Epithelial cell of proximal tubule (primary cell): ENCODE measurements at places on chromosomes 4 and X. TPM values are rescaled to one million over a fixed set of nuclear protein-coding genes. Genes with fewer than 3 reads are reported as not detected.

- DNase-seq: no peak
Observed at GRCh38 chr4:155392481-155393184, 15.9 kb upstream of the MAP9 start.

- no peak for DNase-seq
Observed at GRCh38 chr4:118076958-118077766, 42.9 kb downstream of the NDST3 start.

GRCh38 chr4:39285111-39285795 is 80.9 kb downstream of the RFC1 start:
- DNase-seq: no peak

DNA sequence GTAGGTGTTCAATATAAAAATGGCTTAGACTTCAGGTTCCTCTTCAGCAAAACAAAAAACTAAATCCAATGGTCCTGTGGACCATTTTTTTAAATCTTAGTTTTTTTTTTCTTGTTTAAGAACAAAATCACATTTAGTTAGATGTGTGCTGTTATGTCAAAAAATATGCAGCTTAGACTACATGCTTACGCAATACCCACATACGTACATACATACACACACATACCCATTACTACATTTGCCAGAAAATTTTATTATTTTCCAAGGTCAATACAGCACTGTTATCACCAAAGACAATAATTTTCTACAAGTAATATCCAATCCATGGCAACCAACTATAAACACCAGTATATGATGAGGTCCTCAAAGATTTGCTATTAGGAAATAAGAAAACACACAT is 144.1 kb downstream of the PDGFC start:
- DNase-seq: no peak

- no peak for DNase-seq
Observed at GRCh38 chr4:135917011-135917410, 1615.3 kb downstream of the PCDH18 start.

DNA sequence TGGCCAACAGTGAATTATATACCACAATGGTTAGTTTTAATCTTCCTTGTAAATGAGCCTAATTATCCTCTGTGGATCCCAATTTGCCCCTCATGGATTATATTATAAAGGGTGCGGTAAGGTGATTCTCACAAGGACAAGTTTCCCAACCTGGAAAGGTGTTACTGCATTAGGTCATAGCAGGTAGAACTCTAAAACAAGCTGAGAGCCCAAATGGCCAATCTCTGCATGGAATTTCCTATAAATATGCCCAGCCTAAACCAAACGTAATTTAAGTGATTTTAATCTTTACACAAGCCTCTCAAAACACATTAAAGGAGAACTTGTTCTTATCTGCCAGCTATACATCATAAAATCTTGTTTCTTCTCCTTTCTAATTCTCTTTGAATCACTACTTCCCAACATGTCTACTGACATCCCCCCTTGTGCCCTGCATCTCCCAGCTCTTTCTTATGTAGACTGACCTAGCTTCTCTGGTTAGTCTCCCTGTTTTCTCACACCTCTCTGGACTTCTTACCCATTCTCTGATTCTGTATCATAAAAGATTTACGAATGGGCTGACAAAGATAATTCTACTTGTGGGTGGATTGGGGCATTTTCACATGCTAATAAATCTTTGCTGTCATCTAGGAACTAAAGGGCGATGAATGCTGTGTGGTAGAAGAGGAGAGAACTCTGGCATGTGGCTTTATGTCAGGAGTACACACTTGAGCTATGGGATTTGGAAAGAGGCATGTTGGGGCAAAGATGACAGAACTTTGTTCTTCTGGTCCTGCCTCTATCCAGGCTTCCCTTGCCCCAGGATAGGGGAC is 94.3 kb upstream of the PGRMC2 start:
- DNase-seq: no peak

- DNase-seq: no peak
Observed at GRCh38 chr4:3118312-3118711, 43.8 kb downstream of the HTT start.

- DNase-seq: no peak
Observed at GRCh38 chrX:109614951-109615350, 10.0 kb downstream of the KCNE5 start.

DNA sequence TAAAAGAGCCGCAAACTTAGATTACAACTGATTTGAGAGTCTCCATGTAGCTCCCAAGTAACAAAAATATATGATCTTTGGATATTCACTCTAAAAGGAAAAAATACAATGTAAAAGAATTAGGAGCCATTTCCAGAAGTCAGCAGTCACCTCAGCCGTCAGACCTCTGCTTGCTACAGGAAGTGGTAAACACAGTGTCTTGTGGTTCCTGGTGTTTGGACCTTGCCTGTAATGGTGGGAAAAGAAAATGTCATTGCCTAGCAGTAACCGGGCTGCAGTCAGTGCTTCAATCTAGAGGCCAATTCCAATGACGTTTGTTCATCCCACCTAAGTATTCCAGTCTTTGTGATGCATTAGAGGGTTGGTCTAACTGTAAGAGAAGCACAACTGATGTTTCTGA is 28.9 kb upstream of the SMIM31 start:
- no peak for DNase-seq

DNA sequence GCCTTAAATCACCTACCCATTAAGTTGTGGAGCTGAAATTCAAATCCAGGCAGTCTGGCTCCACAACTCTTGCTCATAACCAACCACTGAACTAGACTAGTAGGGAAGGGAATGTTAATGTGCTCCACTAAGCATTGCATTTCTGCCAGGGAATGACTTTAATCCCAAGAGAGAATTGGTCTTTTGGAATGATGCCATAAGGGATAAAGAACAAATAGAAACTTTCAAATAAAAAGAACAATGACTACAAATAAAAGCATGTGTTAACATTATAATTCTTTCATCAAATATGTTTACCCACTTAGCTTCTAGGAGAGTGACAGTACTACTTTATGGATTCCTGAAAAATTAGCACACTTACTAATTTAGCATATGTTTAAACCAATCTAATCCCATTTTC is 905.9 kb downstream of the CENPC start:
- no peak for DNase-seq

- no peak for DNase-seq
Observed at GRCh38 chrX:134548257-134549201, 88.6 kb downstream of the HPRT1 start.

G3BP2 gene
- 109 and 113 TPM in 2 replicates for total RNA-seq

ENAM gene
- total RNA-seq: 0.14 and 0.23 TPM in 2 replicates

TEX13B gene
- total RNA-seq: not detected in 2 replicates

SLC2A9 gene
- 0.80 and 2.0 TPM in 2 replicates for total RNA-seq
